ENCODE measurements at places on chromosomes 4 and X.

GRCh38 chr4:53015681-53016080 is 153.6 kb downstream of the RASL11B start:
- peak; percentile 68 for DNase-seq

- DNase-seq = no peak
These were observed 50.6 kb downstream of the PTCHD1 start for GRCh38 chrX:23385242-23385641.

DNA sequence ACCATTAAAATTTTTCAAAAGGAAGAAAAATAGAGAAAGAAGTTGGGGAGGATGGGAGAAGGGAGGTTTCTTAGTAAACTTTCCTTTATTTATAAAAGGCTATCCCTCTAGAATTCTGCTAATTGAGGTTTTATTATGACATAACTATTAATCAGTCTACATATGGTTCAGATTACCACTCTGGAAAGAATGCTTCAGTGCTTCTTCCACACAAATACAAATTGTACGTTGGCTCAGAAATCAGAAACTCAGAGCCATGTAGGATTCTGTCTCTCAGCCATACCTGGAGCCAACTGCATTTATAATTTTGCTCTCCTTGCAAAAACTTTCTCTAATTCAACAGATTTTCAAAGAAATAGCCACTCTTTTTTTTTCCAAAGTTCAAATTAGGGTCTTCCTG is 37.1 kb downstream of the SRPX start:
- peak; percentile 7 for DNase-seq

DNA sequence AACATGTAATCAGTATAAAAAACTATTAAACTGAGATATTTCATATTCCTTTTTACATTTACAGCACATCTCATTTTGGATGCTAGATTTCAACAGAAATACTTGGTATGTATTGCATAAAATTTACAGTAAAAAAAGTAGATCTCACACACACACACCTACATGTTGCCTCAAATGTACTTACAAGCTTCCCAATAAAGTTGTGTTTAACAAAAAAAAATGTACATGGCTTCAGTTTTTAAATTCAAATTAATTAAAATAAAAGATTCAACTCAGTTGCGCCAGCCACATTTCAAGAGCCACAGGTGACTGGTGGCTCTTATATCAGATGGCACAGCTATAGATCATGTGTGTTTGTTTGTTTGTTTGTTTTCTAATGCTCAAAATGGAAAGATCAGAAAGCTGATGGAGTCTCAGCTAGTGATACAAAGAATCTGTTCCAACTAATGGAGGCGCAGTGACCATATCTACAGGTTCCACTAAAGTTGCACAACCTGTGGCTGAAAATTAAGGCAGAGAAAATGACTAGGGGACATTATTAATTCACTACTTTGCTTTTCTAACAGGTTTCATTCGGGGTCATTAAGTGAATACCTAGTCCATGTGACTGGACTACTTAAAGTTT is 45.0 kb downstream of the RBM47 start:
- no peak for DNase-seq

- DNase-seq = no peak
These were observed 126.2 kb downstream of the SLC39A8 start for GRCh38 chr4:102219129-102219528.

GRCh38 chrX:85907316-85907715 is 140.0 kb downstream of the CHM start:
- DNase-seq = no peak

DNA sequence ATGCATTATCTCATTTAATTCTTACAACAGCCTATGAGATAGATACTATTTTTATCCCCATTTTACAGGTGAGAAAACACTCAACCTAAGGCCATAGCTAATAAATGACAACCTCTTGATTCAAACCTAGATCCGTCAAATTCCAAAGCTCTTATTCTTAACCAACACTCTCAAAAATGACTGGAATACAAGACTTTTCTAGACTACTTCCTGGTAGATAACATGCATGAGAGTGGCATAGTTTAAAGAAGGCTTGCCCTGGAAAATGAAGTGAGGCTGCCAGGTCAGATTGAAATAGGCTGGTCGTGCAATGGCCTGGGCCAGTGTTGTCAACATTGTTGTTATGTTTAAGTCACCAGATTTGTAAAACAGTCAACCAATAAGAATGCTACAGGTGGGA is 86.6 kb downstream of the DNAAF6 start:
- DNase-seq = no peak

DNA sequence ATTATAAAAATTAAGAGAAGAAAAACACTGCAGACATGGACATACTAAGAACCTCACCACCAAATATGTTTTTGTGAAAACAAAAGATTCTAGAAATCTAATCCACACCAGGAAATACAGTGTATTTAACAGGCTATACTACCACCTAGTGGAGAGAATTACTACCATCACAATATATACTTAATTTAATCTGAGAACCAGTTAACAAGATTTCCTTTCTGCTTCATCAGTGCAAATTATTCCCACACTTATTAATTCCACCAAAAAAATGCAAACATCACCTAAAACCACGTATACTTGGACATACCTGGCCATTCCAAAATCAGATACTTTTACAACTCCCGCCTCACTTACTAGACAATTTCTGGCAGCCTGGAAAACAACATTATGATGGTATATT is 7.0 kb upstream of the TXK start:
- DNase-seq = peak; percentile 60

GRCh38 chrX:17525762-17526555 is 151.0 kb downstream of the NHS start:
- DNase-seq = peak; percentile 40

DNA sequence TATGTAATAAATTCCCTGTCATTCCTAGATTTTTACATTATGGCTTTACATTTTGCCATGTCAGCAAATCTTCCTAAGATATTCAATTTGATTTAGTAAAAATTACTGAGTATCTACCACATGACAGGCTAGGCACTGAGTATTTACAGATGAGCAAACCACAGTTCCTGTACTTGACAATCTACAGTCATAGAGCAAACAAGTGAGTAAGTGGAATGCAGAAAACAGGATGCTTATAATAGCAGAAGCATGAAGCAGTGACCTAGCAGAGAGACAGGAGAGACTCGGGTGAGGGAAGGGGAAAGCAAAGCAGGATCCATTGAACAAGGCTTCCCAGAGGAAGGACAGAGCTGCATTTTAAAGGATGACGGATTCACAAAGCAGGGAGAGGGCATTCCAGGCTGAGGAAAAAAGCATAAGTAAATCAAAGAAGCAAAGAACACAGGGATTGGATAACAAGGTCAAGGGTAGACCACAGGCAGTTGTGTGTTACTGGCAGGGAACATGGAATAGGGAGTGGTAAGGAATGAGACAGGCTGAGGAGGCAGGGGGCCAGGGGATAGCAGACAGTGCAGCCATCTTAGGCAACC is 124.7 kb upstream of the C1QTNF7 start:
- peak; percentile 91 for DNase-seq

- no peak for DNase-seq
These were observed 472.0 kb downstream of the ARAP2 start for GRCh38 chr4:35772291-35772690.

DNA sequence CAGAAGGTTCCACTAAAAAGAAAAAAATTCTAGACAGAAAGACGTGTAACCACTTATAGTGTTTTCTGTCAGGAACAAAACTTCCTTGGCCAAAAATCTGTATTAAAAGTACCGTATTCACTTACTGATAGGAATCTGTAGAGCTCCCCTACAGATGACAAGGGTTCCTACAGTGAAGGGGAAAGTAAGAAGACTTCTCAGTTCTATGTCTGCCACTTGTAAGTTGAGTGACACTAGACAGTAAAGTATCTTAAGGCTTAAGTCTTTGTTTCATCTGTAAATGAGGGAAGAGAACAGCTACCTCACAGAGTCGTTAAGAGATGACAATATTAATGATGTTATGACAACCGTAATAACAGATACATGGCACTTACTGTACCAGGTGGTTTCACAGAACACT is 3.3 kb downstream of the COQ2 start:
- no peak for DNase-seq

GRCh38 chr4:125663896-125664767 is 349.4 kb downstream of the FAT4 start:
- no peak for DNase-seq

DNA sequence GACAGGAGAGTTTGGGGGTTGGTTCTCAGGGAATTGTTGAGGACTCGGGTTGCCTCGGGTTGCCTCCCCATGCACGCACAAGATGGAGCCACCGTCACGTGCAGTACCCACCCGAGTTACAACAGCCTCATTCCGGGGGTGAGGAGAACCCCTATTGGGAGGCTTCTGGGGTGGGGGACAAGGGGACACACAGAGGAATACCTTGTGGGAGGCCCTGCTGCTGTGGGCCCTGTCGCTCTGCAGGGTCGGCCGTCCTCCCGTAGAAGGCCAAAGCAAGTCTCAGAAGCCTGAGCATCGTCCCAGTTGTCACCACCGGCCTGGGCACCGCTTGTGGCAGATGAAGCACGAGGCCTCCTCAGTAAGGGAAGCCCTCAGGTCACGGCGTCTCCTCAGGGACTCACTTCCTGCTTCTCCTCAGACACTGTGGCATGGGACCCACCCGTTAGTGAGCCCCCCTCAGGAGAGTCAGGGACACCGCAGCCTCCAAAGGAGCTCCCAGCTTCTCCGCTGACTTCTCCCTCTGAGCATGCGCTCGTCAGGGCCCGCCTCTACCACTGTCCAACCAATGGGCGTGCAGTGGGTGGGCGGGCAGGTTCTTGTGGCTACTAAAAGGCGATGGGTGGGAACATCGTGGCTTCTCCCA is at the start of gene CT55:
Gene CT55 (minus strand): TSS at position 522 of the 643 bp plus-strand sequence. CDS start 227 bp downstream, at position 295.
- DNase-seq = no peak

DNA sequence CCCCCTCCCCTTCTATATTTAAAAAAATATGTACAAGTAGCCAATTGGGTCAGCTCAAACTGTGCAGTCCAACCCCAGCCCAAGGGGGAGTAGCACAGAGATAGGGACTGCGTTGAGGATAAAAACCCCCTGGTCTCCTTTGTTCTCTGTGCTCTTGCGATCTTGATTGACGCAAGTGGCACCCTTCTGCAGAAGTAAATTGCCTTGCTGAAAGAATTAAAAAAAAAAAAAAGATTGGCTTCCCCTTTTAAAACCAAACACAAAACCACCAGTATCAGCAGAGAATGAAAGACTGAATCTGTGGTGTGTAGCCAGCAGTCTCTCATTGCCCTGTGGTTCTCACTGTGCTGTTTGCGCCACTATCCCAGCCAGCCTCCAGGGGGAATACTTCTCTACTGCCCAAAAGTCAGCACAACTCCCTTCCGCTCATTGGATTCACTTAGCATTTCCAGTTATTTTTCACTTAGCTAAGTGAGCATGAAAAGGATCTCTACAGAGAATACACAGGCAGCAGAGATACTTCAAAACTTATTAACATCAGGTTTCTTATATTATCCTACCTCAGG is 29.7 kb downstream of the MANBA start:
- DNase-seq = no peak

DNA sequence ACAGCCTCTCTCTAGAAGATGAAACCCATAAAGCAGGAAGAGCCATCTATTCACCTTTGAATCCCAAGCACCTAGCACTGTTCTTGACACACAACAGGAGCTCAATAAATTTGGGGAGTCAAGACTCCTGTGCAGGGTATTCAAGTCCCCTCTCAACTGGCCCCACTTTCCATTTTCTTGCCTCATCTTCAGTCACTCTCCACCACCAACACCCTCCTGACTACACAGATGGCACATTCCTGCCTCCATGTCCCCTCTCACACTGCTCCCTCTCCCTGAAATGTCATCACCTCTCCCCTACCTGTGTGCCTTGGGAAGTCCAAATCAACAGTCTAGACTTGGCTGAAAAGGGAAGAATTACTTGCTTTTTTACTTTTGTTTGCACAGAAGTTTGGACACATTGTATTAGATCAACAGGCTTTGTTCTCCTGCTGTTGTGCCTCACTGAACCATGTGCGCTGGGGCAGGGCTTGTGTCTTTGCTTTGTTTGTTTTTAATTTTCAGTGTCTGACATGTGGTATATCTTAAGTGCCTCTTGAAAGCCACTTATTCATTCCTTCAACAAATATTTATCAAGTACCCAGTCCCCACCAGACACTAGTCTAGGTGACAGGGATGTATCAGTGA is 85.1 kb downstream of the APBB2 start:
- DNase-seq = no peak

DNA sequence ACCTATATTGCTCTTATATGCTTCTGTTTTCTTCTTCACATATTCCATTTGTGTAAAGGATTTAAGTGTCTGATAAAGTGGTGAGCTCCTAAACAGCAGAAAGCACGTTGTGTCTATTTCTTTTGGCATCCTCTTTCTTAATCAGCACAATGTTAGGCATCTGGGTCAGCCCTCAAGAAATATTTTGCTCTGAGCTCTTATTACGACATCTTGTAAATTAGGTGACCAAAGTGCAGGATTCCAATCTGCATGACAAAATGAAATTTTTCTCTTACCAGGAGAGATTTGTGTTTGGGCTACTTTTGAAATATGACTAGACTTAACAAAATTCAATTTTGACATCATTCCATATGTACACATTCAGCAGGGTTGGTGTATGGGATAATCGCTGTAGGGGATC is 210.0 kb upstream of the IGFBP7 start:
- DNase-seq = peak; percentile 69

- peak; percentile 4 for DNase-seq
These were observed 62.1 kb upstream of the ANTXR2 start for GRCh38 chr4:80134936-80135701.

- peak; percentile 60 for DNase-seq
These were observed 449.6 kb downstream of the FSTL5 start for GRCh38 chr4:161714022-161714751.

GRCh38 chr4:80422727-80423404 is 87.3 kb downstream of the CFAP299 start:
- DNase-seq = no peak

DNA sequence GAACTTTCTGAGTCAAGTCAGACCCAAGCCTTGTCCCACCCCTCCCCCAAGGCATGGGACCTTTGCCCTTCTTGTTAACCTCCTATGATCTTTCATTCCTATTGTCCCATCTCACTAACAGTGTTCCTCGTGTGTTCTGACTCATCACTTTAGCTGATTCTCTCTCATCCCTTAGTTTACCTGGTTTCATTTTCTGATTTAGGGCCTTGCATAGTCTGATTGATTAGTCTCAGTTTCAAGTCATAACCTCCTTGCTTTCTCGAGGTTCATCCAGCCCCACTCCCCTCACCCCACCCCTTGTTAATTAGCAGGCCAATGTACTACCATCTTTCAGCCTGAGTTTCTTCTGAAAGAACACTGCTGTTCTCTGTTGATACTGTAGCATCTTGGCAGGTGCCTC is 517.4 kb downstream of the RPA4 start:
- peak; percentile 22 for DNase-seq

- peak; percentile 64 for DNase-seq
These were observed 119.7 kb upstream of the RBPJ start for GRCh38 chr4:26201120-26201519.

- peak; percentile 96 for DNase-seq
These were observed 58.6 kb upstream of the DCTD start for GRCh38 chr4:182975806-182976205.

DNA sequence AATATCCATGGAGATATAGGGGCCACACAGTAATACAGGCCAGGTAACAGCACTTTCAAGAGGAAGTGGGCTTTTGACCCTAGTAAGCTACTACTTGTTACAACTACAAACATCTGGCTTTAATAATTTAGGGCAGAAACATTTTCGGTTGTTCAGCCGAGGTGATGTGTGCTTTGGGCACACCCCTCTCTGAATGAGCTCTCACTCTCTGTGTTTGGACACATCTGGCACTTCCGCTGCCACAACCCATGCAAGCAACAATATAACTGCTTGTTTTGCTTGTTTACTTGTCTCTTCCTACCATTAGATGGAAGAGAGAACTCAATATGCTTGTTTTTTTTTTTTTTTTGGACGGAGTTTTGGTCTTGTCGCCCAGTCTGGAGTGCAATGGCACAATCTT is 277.2 kb downstream of the HS3ST1 start:
- DNase-seq = no peak

- DNase-seq = no peak
These were observed 63.4 kb downstream of the RASGEF1B start for GRCh38 chr4:81408341-81408740.

Measured in EH (cell line).